ENCODE measurements at places on chromosomes 2 and 18.

GRCh38 chr18:4637876-4638275 is 182.8 kb upstream of the DLGAP1 start:
- no peak for DNase-seq

DNA sequence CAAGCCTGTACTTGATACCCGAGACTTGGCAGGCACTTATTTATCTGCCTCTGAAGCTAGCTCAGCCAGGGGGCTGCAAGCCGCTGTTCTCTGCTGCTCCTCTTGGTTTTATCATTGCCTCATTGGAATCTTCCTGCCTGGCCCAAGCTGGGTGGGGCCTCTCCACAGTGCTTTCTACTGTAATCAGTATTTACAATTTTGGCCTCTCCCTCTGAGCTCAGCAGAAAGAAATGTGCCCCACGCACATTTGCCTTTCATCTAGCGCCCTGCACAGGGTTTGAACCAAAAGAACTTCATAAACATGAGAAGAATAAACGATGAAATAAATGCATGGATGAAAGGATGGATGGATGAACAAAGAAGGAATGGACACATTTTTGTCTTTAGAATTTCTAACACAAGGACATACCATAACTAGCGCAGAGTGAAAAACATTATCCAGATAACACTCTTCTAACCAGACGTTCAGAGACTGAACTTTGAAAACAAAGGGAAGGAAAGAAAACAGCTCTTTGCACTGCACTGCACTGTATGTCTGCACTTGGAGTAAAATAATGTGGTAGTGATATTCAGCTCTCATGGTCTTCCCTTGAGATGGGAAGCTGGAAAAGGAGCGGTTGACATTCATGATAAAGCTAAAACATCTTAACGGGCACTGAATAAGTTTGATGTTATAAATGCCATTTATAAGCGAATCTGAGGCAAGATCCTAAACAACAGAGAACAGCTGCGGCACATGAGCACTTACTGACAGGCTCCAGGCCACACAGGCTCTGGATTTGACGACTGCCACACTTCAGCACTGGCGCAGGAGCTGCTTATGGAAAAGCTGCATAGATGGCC is 86.8 kb upstream of the SP3 start:
- peak; percentile 69 for DNase-seq

- DNase-seq, result no peak
These were observed 75.9 kb downstream of the TMEM18 start for GRCh38 chr2:601387-601698.

DNA sequence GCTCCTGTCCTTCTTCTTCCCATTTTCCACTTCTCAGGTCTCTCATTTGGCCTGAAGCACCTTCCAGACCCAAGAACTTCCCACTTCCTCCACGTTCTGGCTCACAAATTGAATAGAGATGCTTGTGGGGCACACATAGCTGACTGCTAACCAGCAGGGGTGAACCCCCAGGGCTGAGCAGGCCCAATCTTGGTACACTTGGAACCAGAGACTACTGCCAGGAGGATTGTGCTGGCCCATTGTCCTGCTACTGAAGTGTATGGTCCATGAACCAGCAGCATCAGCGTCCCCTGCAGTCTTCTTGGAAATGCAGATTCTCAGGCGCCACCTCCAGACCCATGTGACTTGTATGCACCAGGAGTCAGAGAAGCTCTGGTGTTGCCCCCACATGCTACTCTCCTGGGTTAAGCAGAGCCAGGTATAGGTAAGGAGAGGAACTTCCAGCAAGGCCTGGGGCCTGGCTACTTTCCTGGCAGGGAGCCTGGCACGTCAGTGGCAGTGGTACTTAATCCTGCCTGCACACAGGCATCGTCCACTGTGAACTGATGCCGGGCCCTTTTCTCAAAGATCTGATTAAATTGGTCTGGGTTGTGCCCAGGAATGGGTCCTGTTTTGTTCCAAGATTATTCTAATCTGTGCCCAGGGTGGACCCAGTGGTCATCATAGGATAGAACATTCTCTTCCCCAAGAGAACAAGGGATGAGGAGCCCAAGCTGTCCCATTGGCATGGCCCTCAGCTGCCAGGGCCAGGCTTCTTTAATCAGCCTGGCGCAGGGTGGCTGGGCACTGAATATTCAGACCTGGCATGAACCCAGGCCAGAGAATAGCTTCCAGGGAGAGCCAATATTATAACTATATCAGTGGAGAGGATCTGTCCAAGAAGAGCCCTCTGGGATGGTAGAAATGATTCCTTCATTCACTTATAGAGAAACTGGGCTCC is 248.7 kb downstream of the SOX11 start:
- DNase-seq, result no peak

DNA sequence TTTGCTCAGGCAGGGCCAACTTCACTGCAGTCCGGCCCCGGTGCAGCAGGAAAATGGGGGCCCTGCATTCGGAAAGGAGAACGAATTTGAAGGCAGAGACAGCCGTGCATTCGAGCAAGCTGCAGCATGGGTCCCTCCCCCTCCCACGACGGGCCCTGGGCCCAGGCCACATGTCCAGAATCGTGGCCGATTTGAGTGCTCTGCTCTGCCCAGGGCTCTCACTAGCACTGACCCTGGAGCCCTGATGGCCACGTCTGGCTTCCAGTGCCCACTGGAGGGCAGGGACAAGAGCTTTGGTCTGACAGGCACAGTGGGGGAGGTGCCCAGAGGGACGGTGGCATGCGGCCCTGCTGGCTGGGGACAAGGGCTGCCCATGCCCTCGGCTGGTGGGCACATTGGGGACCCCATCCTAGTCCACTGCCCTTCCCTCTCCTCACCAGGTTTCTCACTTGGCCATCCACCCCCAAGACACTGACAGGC is 14.4 kb upstream of the KLHL30 start:
- DNase-seq, result no peak

Measured in hepatic stellate cell (primary cell).